ENCODE measurements at places on chromosomes 4 and X.

DNA sequence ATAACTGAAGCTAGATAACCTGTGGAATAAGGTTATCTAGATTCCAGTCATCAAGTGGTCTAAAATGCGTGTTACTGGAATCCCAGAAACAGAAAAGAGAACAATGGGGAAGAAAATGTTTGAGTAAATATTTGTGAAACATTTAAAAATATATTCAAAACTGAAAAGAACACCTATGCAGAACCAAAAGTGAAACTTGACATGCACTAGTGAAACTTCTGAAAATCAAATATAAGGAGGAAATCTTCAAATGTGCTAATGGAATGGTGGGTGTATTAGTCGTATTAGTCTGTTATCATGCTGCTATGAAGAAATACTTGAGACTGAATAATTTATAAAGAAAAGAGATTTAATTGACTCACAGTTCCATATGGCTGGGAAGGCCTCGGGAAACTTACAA is 512.4 kb upstream of the KLHL4 start:
- no peak for DNase-seq

GRCh38 chrX:132330156-132330729 is 111.0 kb upstream of the RAP2C start:
- DNase-seq = no peak

DNA sequence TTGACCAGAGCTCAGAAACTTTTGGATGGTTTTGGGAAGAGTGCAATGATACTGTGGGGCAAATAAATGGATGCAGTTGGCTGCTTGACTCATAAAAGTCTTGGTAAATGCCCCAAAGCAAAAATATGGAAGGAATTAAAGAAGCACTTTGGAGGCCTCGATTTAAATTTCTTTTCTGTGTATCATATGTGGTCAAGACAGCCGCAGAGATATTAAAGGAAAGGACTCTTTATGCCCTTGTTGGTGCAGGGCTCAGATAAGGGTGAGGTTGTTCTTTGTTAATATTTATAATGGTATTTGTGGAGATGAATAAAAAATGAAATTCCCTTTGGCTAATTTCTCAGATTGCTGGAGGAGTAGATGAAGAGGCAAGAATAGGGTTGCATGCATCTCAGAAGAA is 90.2 kb downstream of the NHS start:
- no peak for DNase-seq

DNA sequence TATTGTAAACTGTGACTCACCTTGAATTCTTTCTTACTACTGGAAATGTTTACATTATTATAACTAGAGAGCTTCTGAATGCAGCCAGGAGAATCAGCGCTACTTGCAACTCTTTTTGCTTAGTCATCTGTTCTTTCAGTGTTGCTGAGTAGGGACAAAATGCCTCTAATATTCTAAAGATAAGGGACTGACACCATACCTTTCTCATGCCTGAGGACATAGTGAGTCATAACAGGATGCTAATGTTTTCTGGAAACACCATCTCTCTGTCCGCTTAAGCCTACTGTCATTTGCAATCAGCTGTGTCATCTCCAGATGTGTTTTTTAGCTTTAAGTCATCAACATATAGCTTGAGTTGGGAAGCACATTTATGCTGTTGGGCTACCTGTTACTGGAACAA is 108.3 kb downstream of the QRFPR start:
- no peak for DNase-seq

GRCh38 chr4:31651541-31651940 is 931.4 kb downstream of the PCDH7 start:
- DNase-seq = no peak

GRCh38 chrX:66074920-66075879 is 35.3 kb upstream of the VSIG4 start:
- no peak for DNase-seq

GRCh38 chr4:112332398-112332797 is 35.2 kb downstream of the ALPK1 start:
- no peak for DNase-seq
